Pulmonary artery endothelial cell (primary cell): ENCODE measurements at places on chromosomes 13 and 19.

DNA sequence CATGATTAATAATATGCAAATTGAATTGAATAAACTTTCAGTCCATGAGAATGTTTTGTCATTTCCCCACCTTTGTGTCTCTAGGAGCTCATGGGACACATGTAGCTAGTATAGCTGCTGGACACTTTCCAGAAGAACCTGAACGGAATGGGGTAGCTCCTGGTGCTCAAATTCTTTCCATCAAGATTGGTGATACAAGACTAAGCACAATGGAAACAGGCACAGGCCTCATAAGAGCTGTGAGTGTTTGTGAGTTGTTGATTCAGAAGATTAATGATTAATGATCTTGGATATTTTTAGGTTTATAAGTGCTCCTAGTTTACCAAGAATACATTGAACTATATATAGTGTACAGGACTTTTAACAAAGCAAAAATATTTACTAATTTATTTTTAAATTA, 30.1 kb downstream of the TPP2 start:
- DNase-seq, result no peak

GRCh38 chr13:32426191-32426989, 1.5 kb downstream of the N4BP2L1 start:
- no peak for DNase-seq

DNA sequence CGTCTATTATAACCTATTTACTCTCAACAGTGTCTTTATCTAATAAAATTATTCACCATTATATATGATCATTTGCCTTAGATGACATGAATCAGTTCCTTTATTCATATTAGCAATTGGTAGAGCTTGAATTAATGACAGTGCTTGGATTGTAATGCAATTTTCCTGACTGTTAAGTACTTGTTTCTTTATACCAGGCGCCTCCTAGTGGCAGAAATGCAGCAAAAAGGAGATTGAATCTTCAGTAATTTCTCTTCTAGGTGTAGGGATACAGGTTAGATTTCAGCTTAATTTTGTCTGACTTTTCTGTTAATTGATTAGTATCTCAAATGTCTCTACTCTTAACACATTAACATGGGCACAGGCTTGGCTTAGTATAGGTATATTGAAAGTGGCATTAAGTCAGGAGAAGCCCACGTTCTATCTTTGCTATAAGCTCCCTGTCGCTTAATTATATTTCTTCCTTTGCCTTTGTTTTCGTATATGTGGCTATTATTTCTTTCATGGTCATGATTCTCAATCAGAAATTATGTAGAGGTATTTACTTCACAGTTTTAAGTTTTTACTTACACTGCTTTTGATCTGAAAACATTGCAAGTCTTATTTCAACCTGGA, 9.1 kb upstream of the LHFPL6 start:
- DNase-seq, result peak; percentile 45

- no peak for DNase-seq
These were observed 8.9 kb downstream of the NDUFB7 start for GRCh38 chr19:14562660-14563589.
